ENCODE measurements at places on chromosomes 2 and 18. TPM values are rescaled to one million over a fixed set of nuclear protein-coding genes. Genes with fewer than 3 reads are reported as not detected.

- H3K27ac ChIP-seq: no peak overlapping the region
- H3K27me3 ChIP-seq: no peaks in the 10 kb centered on the region
- H3K4me1 ChIP-seq: no peaks in the 10 kb centered on the region
- no peaks in the 10 kb centered on the region for H3K36me3 ChIP-seq
- DNase-seq: no peak
These were observed 361.2 kb upstream of the SOX11 start for GRCh38 chr2:5330961-5331360.

GRCh38 chr2:174338671-174339560 is 4.2 kb downstream of the SP9 start:
- no peak overlapping the region for H3K4me3 ChIP-seq
- peaks cover 79% of the 10 kb centered on the region for H3K4me1 ChIP-seq
- H3K27me3 ChIP-seq: peaks cover 39% of the 10 kb centered on the region

GPR35 gene
- 1.8 TPM for total RNA-seq

DNA sequence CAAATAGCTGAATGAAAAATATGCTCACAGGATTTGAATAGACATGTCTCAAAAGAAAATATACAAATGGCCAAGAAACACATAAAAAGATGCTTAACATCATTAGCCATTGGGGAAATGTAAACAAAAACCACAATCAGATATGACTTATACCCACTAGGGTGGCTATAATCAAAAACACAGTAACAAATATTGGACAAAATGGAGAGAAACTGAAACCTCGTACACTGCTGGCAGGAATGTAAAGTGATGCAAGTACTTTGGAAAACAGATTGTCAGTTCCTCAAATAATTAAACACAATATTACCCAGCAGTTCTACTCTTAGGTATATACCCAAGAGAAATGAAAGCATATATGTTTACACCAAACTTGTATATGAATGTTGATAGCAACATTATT is 213.0 kb downstream of the PHLPP1 start:
- no peaks in the 10 kb centered on the region for H3K27me3 ChIP-seq
- no peaks in the 10 kb centered on the region for H3K4me1 ChIP-seq
- H3K4me3 ChIP-seq: no peak overlapping the region
- no peak overlapping the region for H3K27ac ChIP-seq
- DNase-seq: no peak

- no peaks in the 10 kb centered on the region for H3K27me3 ChIP-seq
- no peak overlapping the region for H3K4me3 ChIP-seq
- peaks cover 12% of the 10 kb centered on the region for H3K4me1 ChIP-seq
These were observed 15.4 kb downstream of the FEZ2 start for GRCh38 chr2:36582538-36582937.

DNA sequence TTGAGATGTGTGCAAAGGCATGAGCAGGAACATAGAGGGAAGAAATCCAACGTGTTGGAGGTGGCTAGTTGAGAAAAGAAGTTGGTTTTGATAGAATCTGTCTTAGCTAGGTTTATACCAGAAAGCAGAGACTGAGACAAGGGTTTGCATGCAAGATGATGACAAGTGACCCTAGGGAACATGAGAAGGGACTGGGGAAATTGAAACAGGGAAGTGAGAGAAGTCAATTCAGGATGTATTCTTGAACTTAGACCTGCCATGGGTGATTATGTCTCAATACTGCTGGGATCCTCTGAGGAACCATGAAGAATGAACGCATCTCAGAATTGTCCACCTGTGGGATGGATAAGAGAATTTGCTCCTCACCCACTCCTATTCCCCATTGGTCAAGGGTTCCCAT is 20.5 kb downstream of the IL36A start:
- no peaks in the 10 kb centered on the region for H3K36me3 ChIP-seq
- no peak overlapping the region for H3K27ac ChIP-seq
- H3K27me3 ChIP-seq: peaks cover 41% of the 10 kb centered on the region
- no peak overlapping the region for H3K4me3 ChIP-seq
- H3K4me1 ChIP-seq: no peaks in the 10 kb centered on the region

MYO3B gene
- not detected for total RNA-seq

- H3K36me3 ChIP-seq: no peaks in the 10 kb centered on the region
- no peaks in the 10 kb centered on the region for H3K27me3 ChIP-seq
- no peak for DNase-seq
- H3K27ac ChIP-seq: no peak overlapping the region
- no peaks in the 10 kb centered on the region for H3K4me1 ChIP-seq
These were observed 577.4 kb downstream of the CPS1 start for GRCh38 chr2:211133766-211134165.

PLA2R1 gene
- 6.4 TPM for total RNA-seq

- H3K4me1 ChIP-seq: no peaks in the 10 kb centered on the region
- no peaks in the 10 kb centered on the region for H3K27me3 ChIP-seq
- H3K4me3 ChIP-seq: no peak overlapping the region
- H3K36me3 ChIP-seq: no peaks in the 10 kb centered on the region
- DNase-seq: peak; percentile 91
These were observed 70.1 kb upstream of the ASB18 start for GRCh38 chr2:236334122-236334876.

RAB1A gene
- 90.6 TPM for total RNA-seq

INHBB gene
- total RNA-seq: 4.7 TPM

- peak overlapping the region; percentile 69 for H3K4me3 ChIP-seq
- H3K4me1 ChIP-seq: peaks cover 44% of the 10 kb centered on the region
- DNase-seq: no peak
- H3K27ac ChIP-seq: peak overlapping the region; percentile 81
These were observed 2.9 kb downstream of the LRATD1 start for GRCh38 chr2:14635391-14635871.

SP110 gene
- 24.9 TPM for total RNA-seq

NCKAP1 gene
- total RNA-seq: 210 TPM

IL1B gene
- total RNA-seq: 2.7 TPM

- H3K4me3 ChIP-seq: peak overlapping the region; percentile 76
- peaks cover 46% of the 10 kb centered on the region for H3K4me1 ChIP-seq
- peak overlapping the region; percentile 72 for H3K27ac ChIP-seq
- no peak for DNase-seq
These were observed 676 bp upstream of the AGPS start for GRCh38 chr2:177391822-177392372.

GRCh38 chr18:1505856-1506255 is 601.2 kb downstream of the ADCYAP1 start:
- H3K4me3 ChIP-seq: no peak overlapping the region
- no peaks in the 10 kb centered on the region for H3K27me3 ChIP-seq
- no peaks in the 10 kb centered on the region for H3K4me1 ChIP-seq
- H3K27ac ChIP-seq: no peak overlapping the region
- H3K36me3 ChIP-seq: no peaks in the 10 kb centered on the region

GRHL1 gene
- total RNA-seq: 5.1 TPM

NOSTRIN gene
- total RNA-seq: 10.9 TPM

GRCh38 chr2:128695646-128696220 is 377.1 kb upstream of the HS6ST1 start:
- no peaks in the 10 kb centered on the region for H3K36me3 ChIP-seq
- peaks cover 6% of the 10 kb centered on the region for H3K4me1 ChIP-seq
- no peak for DNase-seq
- H3K27me3 ChIP-seq: no peaks in the 10 kb centered on the region
- H3K27ac ChIP-seq: no peak overlapping the region

- H3K27ac ChIP-seq: no peak overlapping the region
- DNase-seq: no peak
- H3K4me1 ChIP-seq: peaks cover 7% of the 10 kb centered on the region
- H3K27me3 ChIP-seq: no peaks in the 10 kb centered on the region
These were observed 77.3 kb downstream of the CLIP4 start for GRCh38 chr2:29192526-29192925.

TEX44 gene
- not detected for total RNA-seq

PDE1A gene
- 10.2 TPM for total RNA-seq

- no peak for DNase-seq
- H3K27ac ChIP-seq: no peak overlapping the region
- H3K36me3 ChIP-seq: no peaks in the 10 kb centered on the region
These were observed 66.0 kb downstream of the PAX3 start for GRCh38 chr2:222232839-222233238.

DNAH6 gene
- 0.42 TPM for total RNA-seq

GRCh38 chr2:239476757-239477585 is 76.2 kb upstream of the HDAC4 start:
- no peaks in the 10 kb centered on the region for H3K27me3 ChIP-seq
- no peaks in the 10 kb centered on the region for H3K36me3 ChIP-seq

GRCh38 chr2:157196956-157197355 is 60.5 kb upstream of the GALNT5 start:
- H3K27me3 ChIP-seq: no peaks in the 10 kb centered on the region
- no peaks in the 10 kb centered on the region for H3K36me3 ChIP-seq
- no peak overlapping the region for H3K4me3 ChIP-seq
- H3K27ac ChIP-seq: no peak overlapping the region

- no peaks in the 10 kb centered on the region for H3K36me3 ChIP-seq
- peaks cover 58% of the 10 kb centered on the region for H3K4me1 ChIP-seq
- no peak overlapping the region for H3K4me3 ChIP-seq
- H3K27ac ChIP-seq: peak overlapping the region; percentile 93
These were observed 26.3 kb downstream of the MRPL35 start for GRCh38 chr2:86225581-86225980.

DNA sequence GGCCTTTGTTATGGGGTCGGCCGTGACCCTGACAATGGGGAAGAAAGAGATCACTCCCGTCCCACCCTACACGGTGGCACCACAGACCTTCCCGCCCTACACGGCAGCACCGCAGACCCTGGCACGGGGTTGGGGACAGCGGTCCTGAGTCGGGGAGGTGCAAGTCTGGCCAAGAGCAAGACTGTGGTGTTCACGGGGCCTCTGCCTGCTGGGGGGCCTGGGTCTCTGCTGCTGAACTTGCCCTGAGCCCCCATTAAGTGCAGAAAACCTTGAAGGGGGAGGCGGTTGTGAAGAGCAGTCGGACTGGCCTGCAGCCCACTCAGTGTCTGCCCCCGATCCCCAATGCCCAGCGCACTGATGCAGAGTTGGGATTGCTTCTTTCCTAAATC is 75.9 kb downstream of the SLC66A2 start:
- no peaks in the 10 kb centered on the region for H3K36me3 ChIP-seq
- H3K4me1 ChIP-seq: no peaks in the 10 kb centered on the region
- H3K27ac ChIP-seq: no peak overlapping the region
- no peak overlapping the region for H3K4me3 ChIP-seq
- DNase-seq: no peak

DNA sequence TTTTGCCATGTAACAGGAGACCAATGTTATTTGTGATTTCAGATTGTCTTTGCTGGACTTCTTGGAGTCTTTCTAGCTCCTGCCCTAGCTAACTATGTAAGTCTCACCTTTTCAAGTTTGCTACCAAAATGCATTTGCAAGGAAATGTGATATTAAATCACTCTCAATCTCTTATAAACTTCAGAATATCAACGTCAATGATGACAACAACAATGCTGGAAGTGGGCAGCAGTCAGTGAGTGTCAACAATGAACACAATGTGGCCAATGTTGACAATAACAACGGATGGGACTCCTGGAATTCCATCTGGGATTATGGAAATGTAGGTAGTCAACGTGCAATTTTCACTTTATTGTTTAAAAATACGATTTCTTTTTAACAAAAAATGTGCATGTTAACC is 3.0 kb downstream of the GKN1 start:
- H3K4me1 ChIP-seq: no peaks in the 10 kb centered on the region
- no peaks in the 10 kb centered on the region for H3K27me3 ChIP-seq
- no peak for DNase-seq
- no peak overlapping the region for H3K4me3 ChIP-seq
- no peaks in the 10 kb centered on the region for H3K36me3 ChIP-seq

DCDC2C gene
- 0.83 TPM for total RNA-seq

DNA sequence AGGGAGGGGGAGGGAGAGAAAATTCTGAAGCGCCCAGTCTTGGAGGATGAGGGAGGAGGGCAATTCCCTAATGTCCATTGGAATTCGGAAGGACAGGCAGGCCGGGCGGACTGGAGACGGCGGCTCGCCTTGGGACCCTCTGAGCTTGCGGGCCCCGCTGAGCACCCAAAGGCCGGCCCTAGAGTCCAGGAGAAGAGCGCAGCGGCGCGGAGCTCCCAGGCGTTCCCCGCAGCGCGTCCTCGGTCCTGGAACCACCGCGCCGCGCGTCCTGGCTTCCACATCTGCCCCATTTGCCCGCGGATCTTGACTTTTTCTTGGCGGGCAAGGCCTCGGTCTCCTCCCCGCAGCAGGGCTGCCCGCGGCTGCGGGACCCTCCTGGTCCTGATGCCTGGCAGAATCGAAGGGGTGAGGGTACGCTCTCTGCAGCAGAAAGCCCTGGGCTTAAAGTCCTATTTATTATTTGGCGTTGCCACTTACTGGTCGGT is 675 bp upstream of the MLPH start:
- DNase-seq: no peak
- H3K27ac ChIP-seq: peak overlapping the region; percentile 9
- H3K27me3 ChIP-seq: peaks cover 9% of the 10 kb centered on the region

DNA sequence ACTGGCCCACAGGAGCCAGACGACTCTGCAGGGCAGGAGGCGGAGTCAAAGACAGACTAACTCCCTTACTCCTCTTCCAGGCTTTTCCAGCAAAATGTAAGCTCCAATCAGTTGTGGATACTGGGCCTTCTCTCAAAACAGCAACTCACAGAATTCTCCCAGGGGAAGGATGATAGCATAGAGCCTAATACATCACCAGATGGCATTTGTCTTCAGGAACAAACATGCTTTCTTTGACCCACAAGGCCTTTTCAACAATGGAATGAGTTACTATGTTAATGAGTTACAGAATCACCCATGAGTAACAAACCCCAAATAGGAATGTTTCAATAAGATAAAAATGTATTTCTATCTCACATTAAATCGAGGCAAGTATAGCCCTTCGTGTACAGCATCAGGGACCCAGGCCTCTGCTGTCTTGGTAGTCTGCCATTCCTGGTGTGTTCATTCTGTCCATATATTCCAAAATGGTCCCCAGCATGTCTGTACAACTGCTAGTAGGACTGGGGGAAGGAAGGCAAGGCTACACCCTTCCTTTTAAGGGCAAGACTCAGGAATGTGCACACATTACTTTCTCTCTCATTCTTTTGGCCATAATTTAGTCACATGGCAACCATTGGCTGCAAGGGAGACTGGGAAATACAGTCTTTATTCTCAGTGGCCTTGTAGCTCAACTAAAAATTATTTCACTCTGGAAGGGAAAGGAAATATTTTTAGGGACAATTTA is 76.4 kb downstream of the BOD1L2 start:
- no peak overlapping the region for H3K4me3 ChIP-seq
- no peak for DNase-seq
- no peaks in the 10 kb centered on the region for H3K27me3 ChIP-seq
- no peaks in the 10 kb centered on the region for H3K4me1 ChIP-seq

GRCh38 chr2:101230541-101231001 is 22.1 kb upstream of the CNOT11 start:
- no peaks in the 10 kb centered on the region for H3K27me3 ChIP-seq
- no peaks in the 10 kb centered on the region for H3K36me3 ChIP-seq
- H3K4me3 ChIP-seq: no peak overlapping the region
- no peak for DNase-seq

GRCh38 chr2:160351956-160352355 is 141.7 kb downstream of the RBMS1 start:
- H3K4me3 ChIP-seq: no peak overlapping the region
- no peak overlapping the region for H3K27ac ChIP-seq
- no peaks in the 10 kb centered on the region for H3K27me3 ChIP-seq

OBSL1 gene
- total RNA-seq: 81.0 TPM

- no peaks in the 10 kb centered on the region for H3K4me1 ChIP-seq
- H3K4me3 ChIP-seq: no peak overlapping the region
- H3K27ac ChIP-seq: no peak overlapping the region
- no peak for DNase-seq
- H3K27me3 ChIP-seq: no peaks in the 10 kb centered on the region
These were observed 368.9 kb upstream of the HS6ST1 start for GRCh38 chr2:128687565-128687964.

KCNE4 gene
- 11.6 TPM for total RNA-seq

Measured in esophagus muscularis mucosa (tissue), 4 donors.